NCI-H446 treated with DMSO at 0.1 percent for 48 hours (cell line): ENCODE measurements at places on chromosomes 3 and 15.

- DNase-seq = no peak
Measured at GRCh38 chr15:71495398-71495780, 315.0 kb upstream of the NR2E3 start.

- DNase-seq = peak; percentile 62
Measured at GRCh38 chr3:150061288-150062024, 90.8 kb upstream of the PFN2 start.

DNA sequence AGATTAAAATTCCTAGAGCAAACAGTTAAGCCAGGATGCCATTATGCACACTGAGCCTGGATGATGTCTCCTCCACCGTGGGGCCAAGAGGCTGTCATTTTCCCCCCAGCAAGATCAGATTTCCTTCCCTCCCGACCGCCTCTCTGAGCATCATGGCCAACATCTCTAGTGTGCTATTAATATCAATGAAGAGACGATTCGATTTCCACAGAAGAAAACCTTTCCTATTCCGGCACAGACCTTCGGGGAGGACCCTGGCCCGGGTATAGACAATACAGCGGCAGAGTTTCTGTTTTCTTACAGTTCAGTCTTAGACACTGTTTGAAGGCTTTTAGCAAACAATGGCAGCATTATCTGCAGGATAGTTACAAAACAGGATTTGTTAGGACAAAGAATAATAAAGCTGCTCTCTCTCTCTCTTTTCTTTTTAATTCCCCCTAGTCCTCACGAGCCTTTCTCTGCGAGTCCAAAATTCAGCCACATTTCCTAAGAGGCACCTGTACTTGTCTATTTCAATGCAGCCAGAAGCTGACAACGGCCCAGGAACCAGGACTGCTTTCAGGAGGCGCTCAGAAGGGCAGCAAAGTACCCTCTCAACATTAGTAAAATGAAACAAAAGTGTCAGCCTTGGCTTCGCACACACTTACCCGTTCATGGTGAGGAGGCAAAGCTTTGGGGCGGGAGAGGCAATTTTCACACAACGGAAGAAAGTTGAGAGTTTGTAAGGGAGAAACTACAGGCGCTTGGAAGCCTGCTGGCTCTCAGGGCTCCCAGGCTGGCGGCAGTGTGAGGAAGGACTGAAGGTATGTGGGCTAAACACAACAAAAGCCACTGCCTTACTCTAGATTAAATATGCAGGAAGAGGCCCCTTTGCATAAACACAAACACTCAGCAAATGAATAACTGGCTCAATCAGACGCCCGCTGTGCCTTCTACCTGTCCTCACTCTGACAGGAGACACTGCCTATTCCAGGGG, 278.0 kb downstream of the FOXP1 start:
- no peak for DNase-seq

GRCh38 chr15:31440754-31441311, 114.2 kb downstream of the KLF13 start:
- DNase-seq = no peak

GRCh38 chr15:67745073-67746006, 80.0 kb upstream of the SKOR1 start:
- DNase-seq = no peak

- no peak for DNase-seq
Measured at GRCh38 chr3:192563417-192563816, 163.9 kb downstream of the FGF12 start.

DNA sequence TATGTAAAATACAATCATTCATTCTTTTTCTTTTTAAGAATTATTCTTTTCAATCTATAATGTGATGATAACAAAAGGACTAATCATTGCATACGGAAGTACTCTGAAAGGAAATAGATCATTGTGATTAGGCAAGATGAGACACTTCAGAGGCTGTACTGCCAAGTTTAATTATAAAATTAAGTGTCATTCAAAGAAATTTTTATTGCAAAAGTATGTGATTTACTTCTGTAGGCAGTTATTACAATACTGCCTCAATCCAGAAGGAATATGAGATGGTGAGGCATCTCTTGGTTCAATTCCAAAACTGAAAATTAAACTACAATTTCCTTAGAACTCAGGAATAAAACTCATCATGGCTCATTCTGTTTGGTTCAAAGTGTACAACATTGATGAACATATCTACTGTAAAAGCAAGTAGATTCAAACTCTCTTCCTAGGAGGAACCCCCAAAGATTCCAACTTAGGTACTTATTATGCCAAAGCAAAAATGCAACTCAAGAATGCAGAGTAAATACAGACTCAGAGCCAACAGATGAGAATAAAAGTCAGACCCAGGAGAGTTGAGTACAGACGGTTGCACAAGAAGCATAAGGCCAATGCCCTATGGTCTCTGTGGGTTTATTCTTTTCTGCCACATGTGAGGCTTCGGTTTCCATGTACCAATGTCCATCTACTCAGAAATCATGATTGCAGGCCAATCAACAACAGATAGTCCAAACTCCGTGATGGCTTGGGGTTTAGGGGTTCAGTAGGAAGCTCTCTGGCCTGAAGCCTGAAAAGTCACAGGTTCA, 118.5 kb upstream of the WNT5A start:
- no peak for DNase-seq

DNA sequence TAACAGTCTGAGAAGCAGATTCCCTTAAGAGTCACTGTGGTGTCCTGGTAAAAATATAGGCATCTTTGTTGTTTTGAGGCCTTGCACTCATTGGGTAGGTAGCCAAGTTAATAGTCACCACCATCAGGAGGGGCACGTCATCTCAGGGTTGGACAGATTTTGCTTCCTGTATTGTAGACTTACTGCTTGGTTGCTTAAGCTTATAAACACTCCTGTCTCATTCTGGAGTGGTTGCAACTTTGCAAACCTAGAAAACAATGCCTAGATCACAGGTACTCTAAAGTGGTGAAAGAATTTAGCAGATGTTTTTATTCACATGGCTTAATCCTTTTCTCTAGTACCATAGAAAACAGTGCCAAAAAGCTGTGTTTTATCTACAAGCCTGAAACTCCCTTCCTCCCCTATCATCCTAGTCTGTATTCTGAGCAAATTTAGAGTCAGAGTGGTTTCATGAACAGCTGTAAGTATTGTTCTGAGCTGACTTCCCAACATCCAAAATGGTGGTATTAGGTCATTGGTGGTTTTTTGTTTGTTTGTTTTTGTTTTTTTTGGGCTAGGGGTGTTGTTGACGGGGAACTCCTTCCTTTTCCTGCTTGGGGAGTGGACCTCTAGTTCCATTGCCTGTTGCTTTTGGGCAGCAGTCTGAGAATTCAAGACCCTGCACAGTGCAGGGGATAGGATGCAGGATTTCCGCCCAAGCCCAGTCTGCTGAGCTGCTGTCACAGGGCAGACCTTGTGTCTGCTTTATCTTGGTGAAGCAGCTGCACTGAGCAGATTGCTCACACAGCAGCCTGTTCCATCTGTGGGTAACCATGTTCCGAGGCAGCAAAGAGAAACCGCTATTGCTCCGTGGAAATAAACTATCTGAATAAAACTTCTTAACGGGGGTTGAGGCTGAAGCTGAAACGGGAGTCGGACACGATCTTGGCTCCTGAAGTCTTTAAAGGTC, 202.0 kb downstream of the AKAP13 start:
- DNase-seq = no peak

- DNase-seq = no peak
Measured at GRCh38 chr3:195549931-195550519, 6.9 kb upstream of the PPP1R2 start.

DNA sequence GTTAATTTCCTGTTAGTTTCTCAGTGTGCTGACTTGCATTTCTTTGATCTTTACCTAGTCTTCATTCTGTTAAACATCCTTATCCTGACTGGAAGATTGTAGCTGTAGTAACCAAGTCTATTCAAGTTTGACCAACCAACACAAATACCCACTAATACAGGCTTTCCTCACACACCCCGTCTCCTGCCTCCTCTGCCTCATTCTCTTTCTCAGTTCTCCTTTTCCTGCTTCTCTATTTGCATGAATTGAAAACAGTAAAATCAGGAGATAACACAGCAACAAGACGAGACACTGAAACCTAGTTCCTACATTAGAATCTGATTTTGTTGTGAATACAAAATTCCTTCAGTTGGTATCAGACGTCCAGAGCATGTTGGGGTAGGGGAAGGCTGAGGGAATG, 116.9 kb upstream of the ARPP21 start:
- no peak for DNase-seq

- no peak for DNase-seq
Measured at GRCh38 chr3:147919496-147919895, 510.3 kb downstream of the ZIC1 start.

DNA sequence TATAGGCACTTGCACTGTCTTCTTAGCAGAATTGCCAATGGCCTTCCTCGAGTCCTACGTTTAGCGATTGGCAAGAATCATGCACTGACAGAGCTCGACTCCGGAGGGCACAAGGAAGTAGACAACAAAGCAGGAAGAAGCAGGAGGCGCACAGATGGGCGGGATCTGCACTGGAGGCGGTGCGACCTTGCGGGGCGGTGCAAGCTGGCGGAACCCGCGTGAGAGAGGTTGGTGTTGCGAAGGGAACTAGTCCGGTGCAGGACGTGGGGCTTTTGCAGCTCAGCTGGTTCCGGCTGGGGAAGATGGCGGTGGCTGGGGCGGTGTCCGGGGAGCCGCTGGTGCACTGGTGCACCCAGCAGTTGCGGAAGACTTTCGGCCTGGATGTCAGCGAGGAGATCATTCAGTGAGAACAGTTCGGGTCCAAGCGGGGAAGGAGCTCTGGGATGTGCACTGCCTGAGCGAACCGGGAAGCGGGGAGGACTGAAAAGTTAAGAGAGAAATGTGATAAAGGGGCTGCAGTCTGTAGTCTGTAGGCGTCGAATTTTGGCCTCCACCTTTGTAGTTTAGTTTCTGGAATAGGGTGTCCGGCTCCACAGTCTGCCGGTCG, at the start of gene TRIP4:
TSS of gene TRIP4 (plus strand) at position 275 of the 607 bp plus-strand sequence. CDS start at position 303, 28 bp downstream.
- peak; percentile 89 for DNase-seq

DNA sequence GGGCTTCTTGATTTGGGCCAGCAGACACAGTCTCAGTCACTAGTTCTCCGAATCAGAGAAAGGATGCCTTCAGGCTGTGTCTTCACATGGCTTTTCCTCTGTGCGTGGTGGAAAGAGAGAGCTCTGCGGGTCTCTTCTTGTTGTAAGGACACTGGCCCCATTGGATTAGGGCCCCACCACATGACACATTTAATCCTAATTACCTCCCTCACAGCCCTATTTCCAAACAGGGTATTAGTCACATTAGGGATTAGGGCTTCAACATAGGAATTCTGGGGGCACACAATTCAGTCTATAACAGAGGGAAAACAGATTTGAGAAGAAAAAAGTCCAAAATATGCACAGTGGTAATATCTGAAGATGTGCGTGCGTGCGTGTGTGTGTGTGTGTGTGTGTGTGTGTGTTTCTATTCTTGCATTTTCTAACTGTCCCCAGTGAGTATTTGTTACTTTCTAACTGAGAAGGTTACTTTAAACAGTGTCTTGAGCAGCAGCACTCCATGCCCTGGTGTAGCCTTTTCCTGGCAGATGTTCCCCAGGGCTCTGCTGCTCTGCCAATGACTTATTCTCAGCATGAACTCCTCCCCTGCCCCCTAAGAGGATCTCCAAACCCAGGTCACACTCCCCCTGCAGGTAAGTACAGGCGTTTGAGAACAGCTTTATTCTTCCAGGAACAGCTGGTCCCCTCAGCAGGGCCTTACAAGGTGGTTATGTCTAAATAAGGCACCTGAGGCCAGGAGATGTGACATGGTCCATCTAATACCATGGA, 72.9 kb downstream of the RPL39L start:
- no peak for DNase-seq

DNA sequence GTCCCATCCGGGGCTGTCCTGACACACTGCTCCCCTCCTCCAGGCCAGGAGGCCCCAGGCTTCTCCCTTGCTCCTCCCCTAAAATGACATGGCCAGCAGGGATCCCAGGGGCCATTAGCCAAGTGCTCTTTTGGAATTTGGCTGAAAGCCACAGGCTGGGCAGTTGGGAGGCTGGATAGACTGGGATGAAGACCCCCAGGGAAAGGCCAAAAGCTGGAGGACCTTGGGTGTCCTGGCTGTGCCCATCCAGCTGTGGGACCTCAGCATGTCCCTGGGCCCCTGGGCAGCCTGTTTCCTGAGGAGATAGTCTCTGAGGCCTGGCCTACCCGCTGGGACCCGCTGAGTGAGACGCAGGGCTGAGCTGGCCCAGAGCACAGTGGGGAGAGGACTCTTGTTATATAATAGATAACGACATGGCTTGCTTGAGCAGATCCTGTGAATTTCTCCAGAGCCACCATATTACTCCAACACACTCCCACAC, 5.7 kb upstream of the PDE8A start:
- DNase-seq = no peak

- DNase-seq = no peak
Measured at GRCh38 chr3:185759512-185759911, 65.3 kb downstream of the IGF2BP2 start.
